CD8-positive, alpha-beta memory T cell (primary cell): ENCODE measurements at places on chromosomes 4 and X. TPM values are rescaled to one million over a fixed set of nuclear protein-coding genes. Genes with fewer than 3 reads are reported as not detected.

The RAB33A gene
- 9.0 TPM for total RNA-seq

The CENPVL3 gene
- total RNA-seq: 0.22 TPM

The TCP11X1 gene
- not detected for total RNA-seq

The AR gene
- total RNA-seq: not detected

The SPIN2B gene
- total RNA-seq: 7.8 TPM

The RHOXF2 gene
- total RNA-seq: not detected

The DUSP9 gene
- 0.15 TPM for total RNA-seq

The LDB2 gene
- not detected for total RNA-seq

The GYPA gene
- not detected for total RNA-seq

The PNMA6E gene
- not detected for total RNA-seq

The FHDC1 gene
- total RNA-seq: 0.04 TPM

The RNF212 gene
- total RNA-seq: 1.2 TPM

The HSFX2 gene
- 0.57 TPM for total RNA-seq

The STATH gene
- total RNA-seq: not detected

The ODAPH gene
- total RNA-seq: not detected

The OTC gene
- not detected for total RNA-seq

The PPEF2 gene
- total RNA-seq: 0.13 TPM

The SLC9A7 gene
- 26.7 TPM for total RNA-seq

The MND1 gene
- total RNA-seq: 21.6 TPM

The GPR143 gene
- total RNA-seq: not detected

The MAGEB10 gene
- total RNA-seq: not detected

The GLOD5 gene
- not detected for total RNA-seq

The SPRY1 gene
- total RNA-seq: 40.8 TPM

The BST1 gene
- total RNA-seq: 0.48 TPM

The SCOC gene
- 39.6 TPM for total RNA-seq

The SLC35A2 gene
- total RNA-seq: 27.2 TPM

The DIPK2B gene
- total RNA-seq: not detected

The C4orf36 gene
- not detected for total RNA-seq
